RCC 7860 (cell line): ENCODE measurements at places on chromosomes 11 and 22.

- DNase-seq, result no peak
Measured at GRCh38 chr11:119537306-119538253, 114.6 kb upstream of the THY1 start.

GRCh38 chr11:19453651-19454257 is 213.0 kb upstream of the E2F8 start:
- DNase-seq, result no peak

GRCh38 chr22:45863981-45864751 is 112.8 kb downstream of the WNT7B start:
- peak; percentile 50 for DNase-seq

DNA sequence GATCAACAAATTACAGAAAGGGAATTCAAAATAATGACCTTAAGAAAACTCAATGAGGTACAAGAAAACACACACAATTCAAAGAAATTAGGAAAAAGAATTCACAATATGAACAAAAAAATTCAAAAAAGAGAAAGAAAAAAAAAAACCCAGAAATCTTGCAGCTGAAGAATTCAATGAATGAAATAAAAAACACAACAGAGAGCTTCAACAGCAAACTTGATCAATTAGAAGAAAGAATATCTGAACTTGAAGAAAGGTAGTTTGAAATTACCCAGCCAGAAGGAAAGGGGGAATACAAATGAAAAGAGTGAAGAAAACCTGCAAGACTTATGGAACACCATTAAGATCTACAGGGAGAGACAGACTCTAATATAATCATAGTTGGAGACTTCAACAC is 52.8 kb downstream of the USP35 start:
- no peak for DNase-seq

- no peak for DNase-seq
Measured at GRCh38 chr11:71491531-71491930, 35.5 kb upstream of the KRTAP5-7 start.

- no peak for DNase-seq
Measured at GRCh38 chr22:21694795-21695429, 29.1 kb downstream of the PPIL2 start.

GRCh38 chr11:29527391-29527936 is 489.4 kb downstream of the KCNA4 start:
- peak; percentile 51 for DNase-seq

DNA sequence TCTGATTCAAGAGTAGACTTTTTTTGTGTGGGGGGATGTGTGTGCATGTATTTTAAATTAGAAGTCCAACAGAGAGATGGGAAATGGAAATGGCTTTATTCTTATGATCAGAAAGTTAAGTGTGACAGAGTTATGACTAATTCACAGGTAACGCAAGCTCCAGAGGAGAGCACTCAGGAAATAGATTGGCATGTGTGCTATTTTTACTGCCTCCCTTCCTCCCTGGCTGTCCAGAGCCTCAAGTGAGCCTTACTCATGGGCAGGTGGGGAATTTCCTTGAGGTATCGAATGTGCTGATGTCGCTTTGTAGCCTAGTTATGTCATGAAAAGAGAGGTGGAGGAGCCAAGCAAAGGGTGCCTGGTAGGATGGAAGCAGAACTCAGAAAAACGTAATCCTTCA is 70.3 kb upstream of the BDNF start:
- peak; percentile 75 for DNase-seq

DNA sequence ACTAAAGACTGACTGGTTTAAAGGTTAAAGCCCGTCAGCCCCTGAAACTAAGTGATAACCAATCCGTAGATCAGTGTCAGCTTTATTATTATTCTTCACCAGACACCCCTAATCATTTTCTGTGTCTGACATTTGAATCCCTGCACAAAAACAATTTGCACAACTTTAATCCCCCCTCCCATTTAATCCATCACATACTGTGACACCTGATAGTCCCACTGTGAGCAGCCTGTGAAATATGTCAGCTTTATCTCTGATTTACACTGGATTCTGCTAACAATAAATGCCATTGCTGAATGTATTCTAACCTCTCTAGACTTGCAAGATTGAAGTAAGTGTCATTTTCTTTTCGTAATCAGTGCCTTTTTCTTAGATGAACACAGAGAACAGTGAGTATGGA is 2089.0 kb upstream of the RAG2 start:
- no peak for DNase-seq

- no peak for DNase-seq
Measured at GRCh38 chr11:134691985-134692384, 279.9 kb upstream of the B3GAT1 start.

- peak; percentile 16 for DNase-seq
Measured at GRCh38 chr11:111454561-111455192, 57.5 kb downstream of the BTG4 start.

- DNase-seq, result no peak
Measured at GRCh38 chr22:33889748-33890147, 30.5 kb downstream of the LARGE1 start.

DNA sequence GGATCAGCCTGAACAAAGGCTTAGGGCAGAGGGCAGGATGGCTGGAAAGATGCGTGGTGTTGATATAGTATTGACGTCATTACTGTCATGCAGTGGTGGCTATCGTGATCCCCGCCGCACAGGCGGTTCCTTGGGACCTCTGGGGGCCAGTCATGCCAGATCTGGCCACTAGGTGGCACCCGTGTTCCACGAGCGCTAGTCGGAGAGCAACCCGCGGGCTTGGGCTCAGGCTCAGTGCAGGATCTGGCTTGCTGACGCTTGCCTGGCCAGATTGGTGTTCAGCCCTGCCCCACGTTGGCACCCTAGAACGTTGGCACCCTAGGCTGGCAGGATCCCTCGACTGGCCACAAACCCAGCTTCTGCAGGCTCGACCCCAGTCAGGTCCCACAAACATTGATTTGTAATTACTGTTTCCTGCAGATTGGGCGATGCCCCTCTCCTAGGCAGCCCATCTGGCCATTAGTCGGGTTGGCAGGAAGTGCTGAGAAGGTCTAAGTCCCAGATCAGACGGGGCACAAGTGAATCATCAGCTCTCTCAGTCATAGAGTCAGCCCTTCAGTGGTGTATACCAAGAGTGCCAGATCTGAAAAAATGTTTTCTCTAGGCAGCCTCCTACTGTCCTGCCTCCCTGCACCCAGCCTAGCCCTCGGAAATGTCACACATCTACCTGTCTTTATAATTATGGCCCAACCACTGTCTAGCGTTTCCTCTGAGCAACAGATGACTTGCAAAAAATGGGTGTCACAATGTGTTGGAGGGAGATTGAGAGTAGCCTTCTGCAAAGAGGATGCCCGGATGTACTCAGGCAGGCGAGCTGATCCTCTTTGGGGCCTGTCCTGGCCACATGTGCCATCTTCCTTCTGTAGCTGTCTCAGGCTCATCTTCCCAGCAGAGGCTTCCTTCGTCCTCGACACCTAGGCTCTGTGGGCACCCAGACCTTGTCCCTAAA is 315.3 kb downstream of the TMEM135 start:
- DNase-seq, result peak; percentile 58

DNA sequence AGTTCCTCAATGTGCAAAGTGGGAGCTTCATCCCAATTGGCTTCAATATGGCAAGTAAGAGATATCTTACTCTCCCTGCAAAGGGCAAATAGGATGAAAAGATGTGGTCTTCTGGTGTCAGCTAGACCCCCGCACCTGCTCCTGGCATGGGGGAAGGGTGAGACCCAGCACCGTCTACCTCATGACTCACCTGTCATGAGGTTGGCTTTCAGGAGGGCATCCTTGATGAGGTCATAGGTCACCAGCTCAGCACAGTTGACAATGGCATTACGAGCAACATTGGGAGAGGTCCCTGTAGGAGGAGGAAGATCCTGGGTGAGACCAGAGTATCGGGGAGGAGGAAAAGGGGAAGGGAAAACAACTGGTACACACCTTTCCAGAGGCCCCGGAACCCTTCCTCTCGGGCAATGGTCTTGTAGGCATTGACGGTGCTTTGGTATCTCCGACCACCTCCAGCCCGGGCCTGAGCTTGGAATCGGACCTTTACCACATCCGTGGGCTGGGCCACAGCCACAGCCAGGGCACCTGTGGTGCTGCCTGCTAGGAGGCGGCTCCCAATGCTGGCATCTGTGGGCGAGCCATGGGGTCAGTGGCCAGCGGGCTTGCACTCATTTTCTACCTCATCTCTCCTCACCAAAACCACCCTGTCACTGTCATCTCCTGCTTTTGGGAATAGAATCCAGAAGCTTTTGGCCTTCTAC is 6.0 kb downstream of the UCP2 start:
- no peak for DNase-seq

DNA sequence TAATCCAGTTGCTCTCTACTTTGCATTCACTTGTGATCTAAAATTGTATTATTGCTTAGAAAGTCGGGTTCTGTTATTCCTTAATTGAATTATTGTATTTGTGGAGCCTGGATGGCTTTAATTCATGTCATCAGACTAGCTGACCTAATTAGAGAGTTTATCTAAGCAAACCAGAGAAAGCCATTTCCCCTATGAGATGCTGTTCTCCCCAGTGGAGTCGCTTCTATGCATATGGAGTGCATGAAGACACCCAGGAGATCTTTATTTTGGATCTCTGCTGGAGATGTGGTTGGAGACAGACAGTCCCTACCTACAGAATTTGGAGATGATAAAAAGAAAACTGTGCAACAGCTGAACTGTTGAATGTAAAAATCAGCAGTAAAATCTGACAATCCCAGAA is 45.2 kb upstream of the MYO18B start:
- DNase-seq, result no peak

DNA sequence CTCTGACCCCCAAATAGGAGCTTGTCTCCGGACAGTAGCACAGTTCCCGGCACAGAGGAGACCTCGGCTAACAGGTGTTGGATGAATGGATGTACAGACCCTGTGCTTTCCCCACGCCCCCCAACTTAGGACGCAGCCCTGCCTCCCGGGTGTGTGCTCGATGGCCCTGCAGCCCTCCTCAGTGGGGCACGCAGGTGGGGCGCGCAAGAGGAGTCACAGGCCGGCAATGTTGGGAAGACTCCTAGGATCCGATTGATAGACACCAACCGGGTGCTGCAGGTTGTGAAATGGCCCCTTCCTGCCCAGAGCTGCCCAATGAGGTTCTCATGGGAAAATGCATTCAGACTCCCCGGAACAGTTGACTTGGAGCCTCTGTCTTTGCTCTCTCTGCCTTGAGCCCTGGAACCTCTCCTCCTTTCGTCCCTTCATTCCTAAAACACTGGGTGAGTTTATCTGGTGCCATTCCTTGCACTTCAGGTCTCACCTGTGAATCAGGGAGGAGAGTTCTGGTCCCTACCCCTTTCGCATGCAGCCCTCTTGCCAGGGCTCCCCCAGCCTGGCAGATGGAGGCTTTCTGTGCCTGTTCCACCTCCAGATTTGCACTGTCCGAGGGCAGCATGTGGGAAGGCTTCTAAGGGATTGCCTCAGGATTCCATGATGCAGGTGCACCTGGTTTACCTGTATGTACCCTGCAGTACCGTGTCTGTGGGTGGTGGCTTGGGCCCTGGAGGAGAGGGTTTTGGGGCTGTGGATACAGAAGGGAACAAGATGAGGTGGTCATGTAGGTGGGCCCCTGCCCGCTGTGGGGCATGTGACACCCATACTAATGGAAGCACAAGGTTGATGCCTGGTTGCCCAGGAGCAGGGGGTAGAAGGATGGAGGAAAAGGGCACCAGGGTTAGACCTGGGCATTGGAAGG is 1.2 kb downstream of the MICALL1 start:
- DNase-seq, result no peak

GRCh38 chr11:57936050-57936418 is 87.6 kb upstream of the OR9Q1 start:
- no peak for DNase-seq
